ENCODE measurements at places on chromosomes 4 and X.

DNA sequence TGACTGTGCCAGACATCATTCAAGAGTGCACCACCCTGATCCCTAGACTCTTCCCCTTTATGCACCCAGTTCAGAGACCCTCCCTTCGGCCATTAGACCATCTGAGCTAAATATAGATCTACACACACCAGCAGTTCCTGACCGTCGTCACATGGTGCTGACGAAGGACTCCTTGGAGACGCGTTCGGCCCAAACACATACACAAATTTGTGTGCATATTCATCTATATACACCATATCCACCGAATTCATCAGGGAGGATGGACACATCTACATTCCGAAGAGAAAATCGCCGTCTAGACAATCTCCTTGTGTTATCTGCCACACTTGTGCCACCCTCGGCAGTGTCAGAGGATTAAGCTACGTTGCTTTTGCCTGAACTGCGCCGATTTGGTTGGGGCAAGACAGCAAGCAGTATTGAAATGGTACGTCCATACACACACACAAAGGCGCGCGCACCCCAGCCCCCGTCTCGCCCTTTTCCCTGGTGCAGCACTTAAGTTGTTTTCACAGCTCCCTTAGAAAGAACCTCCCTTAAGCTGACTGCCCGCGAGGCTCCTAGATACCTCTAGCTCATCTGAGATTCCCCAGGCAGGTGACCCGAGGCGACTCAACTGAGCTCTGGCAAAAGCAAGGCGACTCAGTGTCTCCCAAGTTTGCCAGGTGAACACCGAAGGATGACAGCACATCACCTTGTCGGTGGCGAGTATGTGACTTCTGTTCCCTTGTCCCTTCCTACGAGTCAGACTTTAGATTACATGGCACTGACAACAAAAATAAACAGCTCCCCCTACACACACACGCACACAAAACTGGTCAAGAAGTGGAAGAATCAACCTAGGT, 1.0 kb downstream of the RASGEF1B start:
- DNase-seq: no peak

DNA sequence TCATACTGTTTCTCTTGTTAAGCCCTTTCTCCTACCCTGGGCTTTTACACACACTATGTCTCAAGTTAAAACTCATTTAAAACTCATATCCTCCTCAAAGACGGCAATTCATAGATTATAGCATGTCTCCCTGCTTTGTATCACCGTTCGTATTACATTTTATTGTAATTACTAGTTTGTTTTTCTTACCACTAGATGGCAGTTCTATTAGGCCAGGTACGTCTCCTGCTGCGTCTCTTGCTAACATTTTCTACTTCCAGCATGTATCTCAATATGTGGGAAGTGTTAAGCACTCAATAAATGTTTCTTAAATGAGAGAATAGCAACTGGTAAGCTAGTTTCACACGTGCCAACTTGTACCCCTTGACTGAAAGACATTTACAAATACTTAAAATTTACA, 450.3 kb upstream of the PCDH7 start:
- DNase-seq: no peak

DNA sequence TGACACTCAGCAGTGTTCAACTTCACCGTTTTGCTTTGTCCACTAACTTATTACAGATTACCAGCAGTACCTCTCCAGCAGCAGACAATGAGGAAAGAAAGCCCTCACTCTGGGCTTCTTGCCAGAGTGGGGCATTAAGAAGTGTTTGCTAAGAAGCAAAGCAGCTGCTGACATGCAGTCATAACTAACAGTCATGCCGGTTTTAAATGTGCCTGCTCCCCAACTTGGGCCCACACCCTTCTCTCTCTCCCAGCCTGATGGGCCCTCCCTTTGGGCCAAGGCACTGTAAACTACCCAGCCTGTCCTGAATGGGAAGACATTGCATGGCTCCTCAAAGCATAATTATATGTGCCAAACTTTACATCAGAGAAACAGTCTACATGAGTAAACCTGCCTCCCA, 54.6 kb upstream of the HHIP start:
- peak; percentile 63 for DNase-seq

DNA sequence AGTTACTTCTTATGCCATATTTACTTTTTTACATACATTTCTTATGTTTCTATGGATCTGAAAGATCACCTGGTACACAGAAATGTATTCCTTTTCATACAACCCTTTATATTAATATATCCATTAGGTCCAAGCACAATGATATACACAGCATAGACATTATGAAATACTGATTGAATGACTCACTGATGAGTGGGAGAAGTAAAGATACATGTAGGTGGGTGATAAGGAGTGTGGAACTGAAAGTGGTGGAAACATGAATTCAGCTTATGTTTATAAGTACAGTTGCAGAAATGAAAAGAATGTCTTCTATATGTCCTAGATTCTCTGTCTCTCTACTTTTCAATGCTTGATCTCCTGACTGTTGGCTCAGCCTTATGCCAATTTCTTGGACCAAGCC, 87.9 kb downstream of the YIPF7 start:
- no peak for DNase-seq

DNA sequence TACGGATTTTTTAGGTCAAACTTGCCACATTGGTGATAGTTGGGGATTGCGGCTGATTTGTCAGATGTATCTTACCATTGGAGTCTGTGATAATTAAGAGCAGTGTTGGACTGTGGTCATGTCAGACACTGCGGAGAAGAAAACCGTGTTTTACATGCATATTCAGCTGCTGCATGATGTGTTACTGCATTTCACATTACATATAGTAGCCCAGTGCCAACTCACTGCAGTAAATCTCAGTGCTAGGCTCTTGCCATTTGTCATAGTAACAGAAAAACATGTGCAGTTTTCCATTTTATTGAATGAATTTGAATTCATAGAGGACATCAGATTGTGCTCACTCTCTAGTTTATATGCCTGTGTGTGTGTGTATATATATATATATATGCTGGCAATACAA, 543.7 kb downstream of the IL1RAPL1 start:
- DNase-seq: no peak

Measured in astrocyte of the cerebellum (primary cell).